ENCODE measurements at places on chromosomes 7 and 10.

- no peak for DNase-seq
Measured at GRCh38 chr7:77248154-77248553, 48.5 kb upstream of the FGL2 start.

DNA sequence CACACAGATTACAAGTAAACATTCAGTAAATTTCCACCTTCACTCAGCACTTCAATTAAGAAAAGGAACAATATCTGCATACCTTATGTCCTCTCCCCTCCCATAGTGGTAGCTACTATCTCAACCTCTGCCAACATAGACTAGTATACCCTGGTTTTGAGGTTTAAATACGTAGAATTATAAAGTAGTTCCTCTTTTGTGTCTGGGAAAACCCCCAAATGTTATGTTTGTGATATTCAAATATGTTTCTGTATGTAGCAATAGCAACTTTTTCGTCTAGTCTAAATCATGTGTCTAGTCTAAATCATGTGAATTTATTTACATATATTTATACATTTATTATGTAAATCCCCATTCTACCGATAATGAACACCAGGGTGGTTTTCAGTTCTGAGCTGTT, 13.2 kb upstream of the CAMK2B start:
- DNase-seq, result no peak

DNA sequence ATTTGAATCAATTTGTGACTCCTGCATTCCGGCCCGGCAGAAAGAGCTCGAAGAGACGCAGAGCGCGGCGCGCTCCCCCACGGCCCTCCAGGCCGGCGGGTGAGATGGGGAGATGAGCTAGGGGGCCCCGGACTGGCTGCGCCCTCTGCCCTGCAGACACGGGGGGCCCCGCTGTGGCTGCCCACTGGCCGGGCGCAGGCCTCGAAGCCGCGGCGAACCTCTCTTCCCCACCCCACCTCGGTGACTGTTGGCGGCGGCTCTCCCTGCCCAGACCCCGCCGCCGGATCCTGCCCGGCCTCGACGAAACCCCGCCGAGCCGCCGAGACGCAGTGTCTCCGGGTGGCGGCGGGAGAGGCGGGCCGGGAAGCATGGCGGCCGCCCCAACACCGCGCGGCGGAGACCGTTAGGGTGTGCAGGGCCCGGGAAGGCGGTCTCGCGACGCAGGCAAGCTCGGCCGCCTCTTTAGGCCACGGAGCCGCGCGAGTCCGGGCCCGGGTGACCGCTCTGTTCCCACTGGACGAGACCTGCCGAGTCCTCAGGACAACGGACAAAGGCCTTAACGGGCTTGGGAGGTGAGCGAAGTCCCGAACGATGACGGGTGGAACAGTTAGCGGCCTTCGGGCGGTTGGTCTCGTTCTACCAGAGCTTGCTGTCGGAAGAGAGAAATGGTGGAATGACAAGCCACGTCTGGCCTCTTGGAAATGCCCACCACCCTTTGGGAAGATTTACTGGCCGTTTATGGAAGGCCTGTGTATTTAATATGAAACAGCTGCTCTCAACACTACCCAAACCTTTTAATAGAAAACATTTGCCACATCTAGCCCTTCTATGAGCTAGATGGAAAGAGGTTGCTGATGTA, 24.3 kb downstream of the NUP42 start:
- DNase-seq, result peak; percentile 17

DNA sequence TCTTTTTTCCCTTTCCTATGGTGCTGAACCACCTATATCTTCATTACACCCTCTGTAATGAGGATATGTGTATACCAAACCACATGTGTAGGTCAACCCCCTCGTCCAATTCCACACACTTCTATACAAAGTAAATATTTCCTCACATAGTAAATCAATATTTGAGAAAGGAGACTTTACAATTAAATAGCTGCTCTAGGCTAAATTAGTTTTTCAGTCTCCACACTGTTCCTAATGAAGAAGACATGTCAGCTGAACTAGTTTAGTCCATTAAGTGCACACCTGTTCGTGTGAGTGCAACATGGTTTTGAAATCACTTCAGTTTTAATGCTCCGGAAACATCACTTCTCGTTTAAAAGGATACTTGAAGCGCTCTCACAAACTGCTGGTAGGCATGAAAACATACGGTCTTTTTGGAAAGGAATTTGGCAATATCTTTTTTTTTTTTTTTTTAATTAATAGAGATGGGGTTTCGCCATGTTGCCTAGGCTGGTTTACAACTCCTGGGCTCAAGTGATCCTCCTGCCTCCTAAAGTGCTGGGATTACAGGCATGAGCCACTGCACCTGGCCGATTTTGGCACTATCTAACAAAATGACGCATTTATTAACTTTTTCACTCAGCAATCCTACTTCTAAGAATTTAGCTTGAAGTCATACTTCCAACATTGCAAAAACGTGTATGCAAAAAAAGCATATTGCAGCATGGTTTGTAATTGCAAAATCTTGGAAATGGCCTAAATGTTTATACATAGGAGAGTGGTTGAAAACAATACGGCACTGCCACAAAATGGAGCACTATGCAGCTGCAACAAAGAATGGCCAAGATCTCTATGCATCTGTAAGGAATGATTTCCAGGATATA, 2.1 kb upstream of the XRCC2 start:
- no peak for DNase-seq

DNA sequence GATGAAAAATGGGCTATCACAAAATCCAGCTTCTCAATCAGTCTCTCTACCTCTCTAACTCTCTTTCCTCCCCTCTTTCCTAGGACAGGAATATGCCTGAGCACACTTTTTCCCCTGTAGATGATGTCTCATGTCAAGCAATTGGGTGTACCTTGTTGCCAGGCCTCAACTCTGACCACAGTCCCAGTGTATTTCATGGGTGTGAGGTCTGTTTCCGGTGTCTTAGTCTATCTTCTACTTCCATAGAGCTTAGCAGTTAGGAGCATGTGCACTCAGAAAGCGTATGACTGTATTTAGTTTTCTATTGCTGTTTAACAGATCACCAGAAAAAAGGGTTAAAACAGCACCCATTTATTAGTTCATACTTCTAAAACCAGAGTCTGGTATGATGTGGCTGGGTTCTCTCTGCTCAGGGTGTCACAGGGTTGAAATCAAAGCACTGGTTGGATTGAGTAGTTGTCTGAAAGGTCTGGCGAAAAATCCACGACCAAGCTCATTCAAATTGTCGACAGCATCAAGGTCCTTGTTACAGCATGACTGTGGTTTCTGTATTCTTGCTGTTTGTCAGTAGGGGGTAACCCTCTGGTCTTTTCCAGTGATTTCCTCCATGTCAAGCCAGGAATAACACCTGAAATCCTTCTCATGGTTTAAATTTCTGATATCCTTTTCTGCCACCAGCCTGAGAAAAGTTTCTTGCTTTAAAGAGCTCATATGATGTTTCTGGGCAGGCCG, 130.0 kb downstream of the THSD7A start:
- DNase-seq, result no peak

DNA sequence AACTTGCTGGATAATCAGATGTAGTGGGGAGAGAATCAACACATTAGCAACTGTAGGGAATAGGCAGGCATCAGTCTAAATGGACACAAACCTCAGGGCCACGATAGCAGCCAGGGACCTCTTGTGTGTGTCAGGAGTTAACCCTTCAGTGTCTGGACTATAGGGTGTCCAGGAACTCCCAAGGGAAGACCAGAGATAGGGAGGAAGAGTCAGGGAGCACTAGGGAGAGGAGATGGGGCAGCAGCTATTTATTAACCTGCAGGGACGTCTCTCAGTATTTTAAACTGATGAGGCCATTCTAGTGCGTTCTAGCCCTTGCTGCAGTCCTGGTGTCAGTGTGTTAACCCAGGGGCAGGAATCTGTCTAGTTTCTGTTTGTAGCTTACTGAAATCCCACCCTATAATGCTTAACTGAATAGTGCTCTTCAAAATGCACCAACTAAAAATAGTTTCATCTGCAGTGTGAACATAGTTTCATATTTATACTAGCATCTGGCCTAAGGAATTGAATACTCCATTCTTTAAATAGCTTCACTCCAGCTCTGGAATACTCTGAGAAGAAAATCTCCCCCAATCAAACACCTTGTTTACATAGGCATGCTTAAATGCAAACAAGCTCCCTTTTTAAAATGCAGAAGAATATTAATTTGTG, 62.7 kb downstream of the ARID5B start:
- DNase-seq, result no peak

- peak; percentile 87 for DNase-seq
Measured at GRCh38 chr10:70779511-70780369, 5.4 kb downstream of the TBATA start.

- DNase-seq, result no peak
Measured at GRCh38 chr10:92832121-92832520, 16.2 kb upstream of the EXOC6 start.

GRCh38 chr7:22591271-22591670, 91.3 kb upstream of the STEAP1B start:
- no peak for DNase-seq

GRCh38 chr7:64890761-64891362, 12.2 kb upstream of the ZNF273 start:
- DNase-seq, result no peak

GRCh38 chr10:121064491-121064890, 213.3 kb downstream of the WDR11 start:
- no peak for DNase-seq

DNA sequence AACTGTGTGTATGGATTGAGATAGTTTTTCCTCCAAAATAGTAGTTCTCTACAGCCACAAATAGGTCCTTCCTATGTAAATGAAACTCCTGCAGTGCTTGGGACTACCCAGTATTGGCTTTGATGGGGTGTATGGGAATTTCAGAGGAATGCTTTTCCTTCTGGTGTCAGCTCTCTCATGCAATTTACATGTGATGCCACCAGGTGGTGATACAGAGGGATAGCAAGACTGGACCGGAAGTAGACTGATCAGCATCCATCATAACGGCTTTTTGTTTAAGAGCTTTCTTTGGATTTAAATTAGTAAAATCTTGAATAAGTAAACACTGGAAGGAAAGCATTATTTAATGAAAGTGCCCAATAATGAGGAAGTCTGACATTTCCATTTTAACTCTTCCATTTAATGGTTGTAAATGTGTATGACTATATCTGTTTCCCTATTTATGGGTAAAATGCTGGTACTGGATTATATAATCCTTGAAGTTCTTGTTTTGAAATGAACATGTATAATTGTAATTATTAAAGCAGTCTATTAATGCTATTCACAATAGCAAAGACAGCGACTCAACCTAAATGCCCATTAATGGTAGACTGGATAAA, 22.7 kb downstream of the DYNC1I1 start:
- DNase-seq, result peak; percentile 43

GRCh38 chr10:102140218-102140617, 7.4 kb downstream of the PPRC1 start:
- DNase-seq, result no peak

GRCh38 chr10:94129393-94130130, 135.8 kb downstream of the PLCE1 start:
- no peak for DNase-seq

DNA sequence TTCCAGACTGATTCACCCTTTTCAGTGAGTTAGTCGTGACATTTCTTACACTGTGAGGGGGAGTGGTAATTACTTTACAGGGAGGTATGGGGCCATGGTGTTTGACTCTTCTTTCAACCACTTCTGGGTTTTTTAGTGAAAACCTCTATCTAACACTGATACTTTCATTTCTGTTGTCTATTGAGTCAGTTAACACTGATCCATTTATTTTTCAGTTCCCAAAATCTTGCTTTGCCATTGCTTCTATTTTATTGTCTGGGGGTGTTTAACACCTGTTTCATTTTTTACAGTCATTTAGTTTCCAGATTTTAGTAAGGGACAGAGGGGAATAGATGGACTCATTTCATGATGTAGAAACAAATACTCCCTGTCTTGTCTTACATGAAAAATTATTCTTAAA, 61.5 kb downstream of the HELLS start:
- no peak for DNase-seq

DNA sequence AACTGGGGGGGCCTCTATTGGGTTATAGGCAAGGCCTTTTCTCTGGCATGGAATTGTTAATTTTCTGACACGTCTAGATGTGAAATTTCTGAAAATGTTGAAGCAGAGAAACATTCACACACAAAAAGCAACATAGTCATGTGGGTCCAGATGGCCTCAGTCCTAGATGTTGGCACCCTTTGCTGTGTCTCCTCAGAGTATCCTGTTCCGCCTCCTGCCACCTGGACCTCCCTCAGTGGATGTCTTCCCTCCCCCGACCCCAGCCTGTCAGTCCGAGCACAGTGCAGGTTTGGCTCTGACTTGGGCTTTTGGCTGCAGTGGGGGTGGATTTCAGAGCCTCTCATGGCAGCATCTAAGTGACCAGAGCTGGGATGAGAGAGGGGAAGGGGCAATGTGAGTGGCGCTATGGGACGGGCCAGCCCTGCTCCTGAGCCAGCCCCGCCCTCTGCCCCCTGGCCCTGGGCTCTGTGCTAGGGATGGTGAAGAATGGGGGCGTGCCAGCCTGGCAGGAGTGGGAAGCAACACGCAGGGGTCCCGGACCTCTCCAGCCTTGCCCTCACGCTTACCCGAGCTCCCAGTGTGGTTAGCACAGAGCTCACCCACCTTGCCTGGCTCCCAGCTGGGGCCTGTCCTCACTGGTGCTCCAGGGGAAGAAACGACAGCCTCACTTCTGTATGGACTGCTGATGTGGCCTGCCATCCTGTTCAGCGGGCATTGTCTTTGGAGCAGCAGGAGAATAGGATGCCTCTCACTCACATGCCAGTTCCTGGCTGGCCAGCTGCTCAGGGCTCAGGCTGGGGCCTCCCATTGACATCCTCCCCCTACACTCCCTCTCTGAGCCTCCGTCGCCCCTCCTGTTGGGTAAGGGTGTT, 6.2 kb downstream of the ATP6V0E2 start:
- no peak for DNase-seq

GRCh38 chr10:43078986-43079273, 2.1 kb downstream of the RET start:
- DNase-seq, result peak; percentile 59

DNA sequence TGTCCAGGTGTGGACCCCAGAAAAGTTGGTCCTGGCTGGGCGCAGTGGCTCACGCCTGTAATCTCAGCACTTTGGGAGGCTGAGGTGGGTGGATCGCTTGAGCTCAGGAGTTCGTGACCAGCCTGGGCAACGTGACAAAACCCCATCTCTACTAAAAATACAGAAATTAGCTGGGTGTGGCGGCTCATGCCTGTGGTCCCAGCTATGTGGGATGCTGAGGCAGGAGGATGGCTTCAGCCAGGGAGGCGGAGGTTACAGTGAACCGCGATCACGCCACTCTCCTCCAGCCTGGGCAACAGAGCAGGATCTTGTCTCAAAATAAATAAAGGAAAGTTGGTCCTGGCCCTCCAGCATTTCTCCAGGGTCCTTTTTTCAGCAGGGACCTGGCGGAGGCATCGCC, 1.4 kb downstream of the NUDT1 start:
- no peak for DNase-seq

- no peak for DNase-seq
Measured at GRCh38 chr10:19971343-19972052, 155.3 kb downstream of the PLXDC2 start.

DNA sequence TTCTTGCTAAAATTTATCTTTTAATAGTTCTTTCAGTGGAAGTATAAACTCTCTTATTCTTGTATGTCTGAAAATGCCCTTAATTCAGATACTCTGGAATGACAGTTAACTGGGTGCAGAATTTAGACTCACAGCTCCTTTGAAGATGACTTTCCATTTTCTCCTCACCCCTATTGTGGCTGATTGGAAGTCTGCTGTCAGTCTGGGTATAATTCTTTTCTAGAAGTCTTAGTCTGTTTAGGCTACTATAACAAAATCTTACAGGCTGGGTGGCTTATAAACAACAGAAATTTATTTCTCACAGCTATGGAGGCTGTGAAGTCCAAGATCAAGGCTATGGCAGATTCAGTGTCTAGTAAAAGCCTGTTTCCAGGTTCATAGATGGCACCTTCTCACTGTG, 145.2 kb upstream of the GDF10 start:
- no peak for DNase-seq

- no peak for DNase-seq
Measured at GRCh38 chr7:107948645-107949442, 54.1 kb downstream of the LAMB1 start.
